ENCODE measurements at places on chromosomes 11 and 22. TPM values are rescaled to one million over a fixed set of nuclear protein-coding genes. Genes with fewer than 3 reads are reported as not detected.

The SMIM35 gene
- total RNA-seq: not detected

DNA sequence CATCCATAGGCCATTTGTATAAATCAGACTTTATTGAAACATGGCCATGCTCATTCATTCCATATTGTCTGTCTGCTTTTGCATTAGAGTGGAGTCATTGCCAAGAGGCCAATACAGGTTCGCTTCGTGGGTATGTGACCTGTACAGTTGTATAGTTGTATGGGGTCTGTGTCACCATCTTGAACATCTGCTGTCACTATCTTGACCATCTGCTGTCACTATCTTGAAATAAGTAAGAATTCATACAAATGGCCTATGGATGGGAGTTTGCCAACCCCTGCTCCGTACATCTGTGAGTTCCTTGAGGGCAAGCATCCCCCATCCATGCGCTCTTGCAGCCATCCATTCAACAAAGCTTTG, 44.4 kb upstream of the ANO1 start:
- no peak for DNase-seq

DNA sequence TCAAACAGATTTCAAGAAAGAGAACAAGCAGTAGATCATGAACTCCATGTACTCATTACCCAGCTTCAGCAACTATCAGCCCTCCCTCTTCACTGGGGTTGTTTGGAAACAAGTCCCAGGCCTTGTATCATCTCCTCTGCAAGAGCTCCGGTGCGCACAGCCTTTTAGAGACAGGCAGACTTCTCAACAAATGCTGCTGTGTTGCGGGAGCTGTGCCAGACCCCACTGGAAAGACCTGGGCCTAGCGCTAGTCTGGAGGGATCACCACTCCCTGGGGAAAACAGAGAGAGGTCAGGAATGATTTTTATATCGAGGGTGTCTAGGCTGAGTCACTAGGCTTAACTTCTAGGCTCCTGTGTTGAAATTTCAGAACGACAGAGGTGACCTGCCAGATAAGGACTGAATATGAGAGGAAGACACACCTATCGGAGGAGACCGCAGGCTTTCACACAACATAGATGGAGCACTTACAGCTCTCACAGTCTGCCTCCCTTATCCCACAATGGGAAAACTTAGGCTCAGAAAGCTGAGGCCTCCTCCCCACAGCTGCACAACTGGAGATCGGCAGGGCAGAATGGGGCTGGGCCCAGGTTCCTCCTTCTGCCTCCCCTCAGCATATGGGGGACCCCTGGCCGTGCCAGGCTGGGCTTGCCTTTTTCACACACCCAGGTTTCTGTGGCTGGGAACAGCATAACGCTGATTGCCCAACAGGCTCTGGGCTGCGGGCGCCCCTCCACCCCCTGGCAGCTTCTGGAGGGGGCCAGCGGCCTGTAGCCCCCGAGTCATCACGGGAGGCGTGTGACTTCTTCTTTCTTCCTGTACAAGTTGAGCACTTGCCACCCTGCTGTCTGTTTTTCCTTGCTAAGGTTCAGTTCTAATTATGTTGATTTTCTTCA, 86.0 kb downstream of the PKNOX2 start:
- DNase-seq: no peak

The ADM2 gene
- total RNA-seq: 10.2 TPM

The MUC2 gene
- total RNA-seq: 1.5 TPM

GRCh38 chr11:134033696-134034491, 35.0 kb upstream of the JAM3 start:
- DNase-seq: no peak

DNA sequence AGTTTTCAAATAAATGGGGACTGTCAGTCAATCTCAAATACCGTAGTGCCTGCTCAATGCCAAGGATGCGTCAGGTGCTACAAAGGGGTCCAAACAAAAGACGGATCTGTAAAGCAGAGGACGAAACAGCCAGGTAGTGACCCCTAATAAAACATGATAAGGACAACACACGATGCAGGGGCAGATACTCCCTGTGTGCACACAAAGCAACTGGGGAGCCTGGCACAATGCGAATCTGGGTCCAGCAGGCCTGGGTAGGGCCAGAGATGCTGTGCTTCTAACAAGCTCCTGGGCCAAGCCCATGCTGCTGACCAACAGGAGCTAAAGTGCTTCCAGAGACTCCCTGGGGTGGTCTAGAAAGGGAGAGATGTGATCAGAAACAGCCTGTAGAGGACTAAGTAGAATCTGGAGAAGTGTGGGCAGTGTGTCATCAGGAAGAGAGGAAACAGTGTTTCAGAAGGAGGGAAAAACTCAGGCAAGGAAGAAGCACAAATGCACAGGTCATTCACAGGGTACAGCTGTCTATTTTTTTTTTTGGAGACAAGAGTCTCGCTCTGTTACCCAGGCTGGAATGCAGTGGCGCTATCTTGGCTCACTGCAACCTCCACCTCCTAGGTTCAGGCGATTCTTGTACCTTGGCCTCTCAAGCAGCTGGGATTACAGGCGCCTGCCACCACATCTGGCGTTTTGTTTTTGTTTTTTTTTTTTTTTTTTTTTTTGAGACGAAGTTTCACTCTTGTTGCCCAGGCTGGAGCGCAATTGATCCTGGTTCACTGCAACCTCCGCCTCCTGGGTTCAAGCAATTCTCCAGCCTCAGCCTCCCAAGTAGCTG, 74.5 kb downstream of the MICAL3 start:
- DNase-seq: no peak

- DNase-seq: peak; percentile 58
Observed at GRCh38 chr11:36469063-36469462, 41.0 kb downstream of the TRAF6 start.

DNA sequence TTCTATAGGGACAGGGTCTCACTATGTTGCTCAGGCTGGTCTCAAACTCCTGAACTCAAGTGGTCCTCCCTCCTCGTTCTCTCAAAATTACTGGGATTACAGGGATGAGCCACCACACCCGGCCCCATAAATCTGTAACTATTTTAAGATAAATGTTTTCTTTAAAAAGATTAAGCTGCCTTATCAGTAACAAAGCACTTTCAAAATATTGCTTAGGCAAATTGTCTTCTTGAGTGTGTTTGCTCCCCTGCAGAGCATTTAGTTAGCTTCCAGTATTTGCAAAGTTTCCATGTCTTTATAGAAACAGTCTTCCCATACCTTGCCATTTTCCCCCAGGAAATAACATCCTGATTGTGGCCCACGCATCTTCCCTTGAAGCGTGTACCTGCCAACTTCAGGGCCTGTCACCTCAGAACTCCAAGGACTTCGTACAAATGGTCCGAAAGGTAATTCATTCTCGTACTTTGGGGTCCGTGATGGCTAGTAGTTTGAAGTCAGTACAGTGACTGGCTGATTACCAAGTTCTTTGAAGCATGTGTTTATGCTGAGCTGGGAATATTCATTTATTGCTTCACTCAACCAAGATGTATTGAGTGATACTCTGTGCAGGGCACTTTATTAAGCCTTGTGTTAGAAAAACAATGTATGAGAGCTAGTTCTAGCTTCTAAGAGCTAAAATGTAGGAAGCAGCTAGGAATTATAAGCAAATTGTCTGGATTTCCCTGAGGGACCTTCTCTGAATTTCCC, 30.4 kb upstream of the CRTAM start:
- DNase-seq: no peak

GRCh38 chr22:29768052-29768693, 1.0 kb downstream of the UQCR10 start:
- no peak for DNase-seq

DNA sequence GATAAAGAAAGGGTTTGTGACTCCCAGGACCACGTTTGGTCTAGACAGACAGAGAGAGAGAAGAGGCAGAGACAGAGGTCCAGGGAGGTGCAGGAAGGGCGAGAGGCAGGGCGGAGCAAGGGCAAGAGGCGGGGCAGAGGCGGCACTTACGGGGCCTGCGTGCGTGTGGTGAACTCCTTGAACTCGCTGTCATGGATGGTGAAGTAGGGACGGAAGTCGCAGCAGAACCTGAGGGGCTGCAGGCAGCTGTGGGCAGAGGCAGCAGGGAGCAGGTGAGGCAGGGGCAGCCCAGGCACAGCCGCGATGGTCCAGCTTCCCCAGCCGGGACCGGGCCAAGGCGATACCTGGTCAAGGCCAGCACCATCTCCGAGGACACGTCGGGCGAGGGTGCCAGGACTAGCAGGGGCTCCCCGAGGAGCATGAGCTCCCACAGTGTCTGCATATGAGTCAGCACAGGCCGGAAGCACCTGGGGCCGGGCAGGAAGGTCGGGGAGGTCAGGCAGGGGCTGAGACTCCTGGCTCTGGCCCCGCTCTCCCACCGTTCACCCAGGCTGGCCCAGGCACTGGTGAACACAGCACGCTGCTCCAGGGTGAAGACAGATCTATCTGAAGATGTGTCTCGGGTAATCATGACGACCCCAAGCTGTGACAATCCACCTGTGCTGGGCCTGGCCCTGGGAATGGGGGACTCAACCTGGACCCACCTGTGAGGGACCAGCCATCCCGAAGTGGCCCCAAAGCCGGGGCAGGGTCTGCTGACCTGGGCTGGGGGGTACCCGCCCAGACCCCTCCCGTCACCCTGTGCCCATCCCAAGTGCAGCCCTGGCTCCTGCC, 7.2 kb upstream of the PLXNB2 start:
- no peak for DNase-seq

The MS4A14 gene
- not detected for total RNA-seq

DNA sequence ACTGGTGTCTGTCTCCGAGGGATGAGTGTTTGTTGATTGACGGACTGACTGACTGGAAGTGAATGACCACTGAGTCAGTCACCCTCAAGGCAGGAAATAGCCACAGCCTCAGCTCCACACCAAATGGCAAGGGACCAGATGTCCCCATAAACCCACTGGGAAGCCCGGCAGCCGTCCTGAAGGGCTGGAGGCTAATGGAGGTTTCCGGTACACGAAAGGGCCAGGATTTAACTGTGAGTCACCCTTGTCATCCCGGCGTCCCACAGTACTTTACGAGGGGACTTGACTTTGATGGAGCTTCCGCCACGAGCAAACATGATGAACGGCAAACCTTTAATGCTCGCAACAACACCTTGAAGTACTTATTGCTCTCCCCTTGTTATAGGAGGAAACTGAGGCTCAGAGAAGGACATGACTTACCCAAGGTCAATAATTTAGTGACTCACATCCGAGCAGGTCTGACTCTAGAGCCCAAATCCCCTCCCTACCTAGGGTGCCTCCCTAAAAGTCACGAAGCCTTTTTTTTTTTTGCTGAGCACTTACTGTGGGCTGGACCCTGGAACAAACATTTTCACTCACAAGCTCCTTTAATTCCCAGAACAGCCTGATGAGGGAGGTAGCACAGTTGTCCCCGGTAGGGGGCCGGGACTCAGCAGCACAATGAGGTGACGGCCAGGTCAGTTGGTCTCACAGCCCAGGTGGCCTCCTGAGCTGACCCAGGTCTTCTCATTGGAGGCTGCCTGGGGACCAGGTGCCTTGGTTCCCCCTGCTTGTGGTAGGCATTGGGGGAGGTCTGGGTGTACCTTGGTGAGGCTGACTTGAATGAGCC, 25.2 kb upstream of the GCAT start:
- DNase-seq: no peak

DNA sequence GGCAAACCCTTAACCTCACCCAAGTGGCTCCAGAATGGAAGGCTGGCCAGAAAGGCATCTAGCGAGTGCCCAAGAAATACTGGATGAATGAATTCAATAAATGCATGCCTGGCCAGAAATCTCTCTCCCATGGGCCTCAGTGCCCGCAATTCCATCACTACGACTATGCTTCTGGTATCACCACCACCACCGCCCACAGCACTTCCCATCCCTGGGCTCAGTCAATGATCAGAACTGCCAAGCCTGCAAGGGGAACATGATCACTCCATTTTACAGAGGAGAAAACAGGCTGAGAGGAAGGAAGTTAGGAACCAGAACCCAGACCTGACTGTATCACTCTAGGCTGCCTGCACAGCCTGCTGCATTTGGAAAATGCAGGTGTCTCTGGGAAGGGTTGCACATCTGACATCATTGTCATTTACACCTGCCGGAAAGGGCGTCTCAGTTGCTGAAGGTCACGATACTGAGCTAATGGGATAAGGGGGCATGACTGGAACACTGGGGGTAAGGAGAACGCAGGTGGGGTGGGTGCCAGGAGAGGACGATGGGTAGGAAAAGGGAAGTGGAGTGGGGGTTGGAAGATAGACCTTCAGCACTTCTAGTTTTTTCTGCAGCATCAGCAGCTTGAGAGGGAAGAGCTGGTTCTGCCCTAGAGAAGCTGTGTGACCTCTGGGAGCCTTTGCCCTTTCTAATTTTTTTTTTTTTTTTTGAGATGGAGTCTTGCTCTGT, 3.2 kb downstream of the GPR152 start:
- no peak for DNase-seq

DNA sequence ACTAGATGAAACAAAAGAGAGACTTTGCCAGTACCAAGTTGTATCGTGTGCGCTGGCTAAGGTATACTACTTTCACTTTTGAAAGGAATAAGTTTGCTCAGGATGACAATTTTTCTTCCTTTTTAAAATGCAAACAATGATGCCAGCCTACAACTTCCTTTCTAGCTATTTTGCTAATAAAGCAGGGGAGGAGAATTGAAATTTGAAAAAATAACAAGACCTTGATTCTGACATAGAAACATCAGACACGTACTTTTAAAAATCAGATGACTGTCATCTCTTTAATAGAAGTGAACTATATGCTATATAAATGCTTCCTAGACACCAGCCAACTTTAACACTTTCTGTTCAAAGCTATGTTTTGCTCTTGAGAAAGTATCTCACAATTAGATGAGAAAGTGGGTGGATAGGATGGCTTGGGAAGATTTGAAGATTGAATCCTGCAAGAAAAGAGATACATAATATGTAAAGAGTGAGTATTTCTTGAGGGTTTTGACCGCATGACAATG, 41.7 kb upstream of the BLID start:
- no peak for DNase-seq

The WT1 gene
- 2.7 TPM for total RNA-seq

GRCh38 chr11:19979519-19979845, 180.8 kb downstream of the DBX1 start:
- DNase-seq: no peak

DNA sequence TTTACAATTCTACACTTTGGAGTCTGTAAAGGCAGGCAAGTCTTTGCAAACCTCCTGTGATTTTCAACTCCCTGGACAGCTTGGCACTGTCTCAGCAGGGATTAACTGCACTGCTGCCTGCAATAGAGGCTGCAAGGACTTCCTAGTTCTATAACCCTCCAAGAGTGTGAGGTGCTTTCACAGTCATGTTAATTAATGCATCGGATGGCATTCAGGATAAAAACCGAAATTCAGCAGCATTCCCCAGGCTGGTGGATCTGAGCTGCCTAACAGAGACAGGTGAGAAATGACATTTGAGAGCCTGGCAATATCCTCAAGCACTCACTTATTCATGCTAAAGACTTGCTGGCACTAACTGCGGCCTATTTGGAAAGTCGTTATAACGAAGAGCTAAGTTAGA, 85.0 kb downstream of the LARGE1 start:
- DNase-seq: no peak

DNA sequence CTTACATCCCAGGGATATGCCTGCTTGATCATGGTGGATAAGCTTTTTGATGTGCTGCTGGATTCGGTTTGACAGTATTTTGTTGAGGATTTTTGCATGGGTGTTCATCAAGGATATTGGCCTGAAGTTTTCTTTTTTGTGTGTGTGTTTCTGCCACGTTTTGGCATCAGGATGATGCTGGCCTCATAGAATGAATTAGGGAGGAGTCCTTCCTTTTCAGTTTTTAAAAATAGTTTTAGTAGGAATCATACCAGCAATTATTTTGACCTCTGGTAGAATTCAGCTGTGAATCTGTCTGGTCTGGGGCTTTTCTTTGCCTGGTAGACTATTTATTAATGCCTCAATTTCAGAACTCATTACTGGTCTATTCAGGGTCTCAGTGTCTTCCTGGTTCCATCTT, 362.4 kb downstream of the JRKL start:
- no peak for DNase-seq

All from type B pancreatic cell (in vitro differentiated cells).